ENCODE measurements at places on chromosomes 7 and 10. TPM values are rescaled to one million over a fixed set of nuclear protein-coding genes. Genes with fewer than 3 reads are reported as not detected.

GRCh38 chr7:26490640-26491624 lies 199.3 kb downstream of the SNX10 start:
- DNase-seq, result peak; percentile 70

DNA sequence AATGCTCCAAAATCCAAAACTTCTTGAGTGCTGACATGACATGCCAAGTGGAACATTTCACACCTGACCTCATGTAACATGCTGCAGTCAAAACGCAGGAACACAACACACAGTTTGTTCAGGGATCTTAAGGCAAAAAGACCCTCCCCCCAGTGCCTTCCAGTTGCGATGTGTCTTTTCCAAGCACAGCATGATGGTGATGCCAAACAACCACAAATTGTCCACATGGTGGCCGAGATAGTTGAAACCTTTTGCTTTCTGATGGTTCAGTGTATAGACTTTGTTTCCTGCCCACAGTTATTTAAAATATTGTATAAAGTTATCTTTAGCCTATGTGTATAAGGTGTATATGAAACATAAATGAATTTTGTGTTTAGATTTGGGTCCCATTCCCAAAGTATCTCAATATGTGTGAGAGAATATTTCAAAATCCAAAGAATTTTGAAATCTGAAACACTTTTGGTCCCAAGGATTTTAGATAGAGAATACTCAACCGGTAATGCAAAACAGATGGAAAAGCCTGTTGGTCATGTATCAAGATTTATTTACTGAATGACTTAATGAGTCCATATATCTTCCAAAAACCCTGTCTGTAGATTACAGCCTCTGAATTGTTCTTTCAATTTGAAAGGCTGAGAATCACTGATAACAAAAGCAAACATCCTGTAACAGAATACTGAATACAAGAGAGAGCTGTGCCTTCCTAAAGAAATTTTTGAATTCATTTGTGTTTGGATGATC lies 93.4 kb upstream of the OIT3 start:
- DNase-seq, result no peak

- DNase-seq, result no peak
Measured at GRCh38 chr10:63363951-63364350, 101.8 kb downstream of the JMJD1C start.

- DNase-seq, result no peak
Measured at GRCh38 chr7:80829527-80829926, 89.3 kb downstream of the SEMA3C start.

DNA sequence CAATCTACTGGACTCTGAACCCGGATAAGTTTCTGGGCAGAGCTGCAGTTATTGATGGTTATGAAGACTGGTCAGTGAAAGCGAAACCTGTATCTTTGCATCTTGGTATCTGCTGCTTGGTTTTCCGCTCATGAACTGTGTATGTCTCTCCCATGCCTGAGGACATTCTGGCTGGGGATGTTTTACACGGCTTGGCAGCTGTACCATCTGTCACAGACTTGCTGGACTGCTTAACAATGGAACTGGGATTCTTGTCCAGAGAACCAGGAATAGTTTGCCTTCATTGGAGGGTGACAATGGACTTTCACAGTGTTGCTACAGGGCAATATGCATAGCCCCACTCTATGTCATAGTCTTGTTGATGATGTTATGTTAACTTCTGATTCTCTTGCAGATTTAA lies 119.9 kb upstream of the TMEM106B start:
- no peak for DNase-seq

DNA sequence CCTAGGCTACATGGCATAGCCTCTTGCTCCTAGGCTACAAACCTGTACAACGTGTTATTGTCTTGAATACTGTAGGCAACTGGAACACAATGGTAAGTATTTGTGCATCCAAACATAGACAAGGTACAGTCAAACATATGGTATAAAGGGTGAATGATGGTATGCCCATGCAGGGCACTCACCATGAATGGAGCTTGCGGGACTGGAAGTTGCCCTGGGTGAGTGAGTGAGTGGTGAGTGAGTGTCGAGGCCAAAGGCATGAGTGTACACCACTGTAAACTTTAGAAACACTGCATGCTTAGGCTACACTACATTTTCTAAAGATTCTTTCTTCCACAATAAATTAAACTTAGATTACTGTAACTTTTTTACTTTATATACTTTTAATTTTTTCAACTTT lies 165.7 kb downstream of the PARD3 start:
- DNase-seq, result no peak

DNA sequence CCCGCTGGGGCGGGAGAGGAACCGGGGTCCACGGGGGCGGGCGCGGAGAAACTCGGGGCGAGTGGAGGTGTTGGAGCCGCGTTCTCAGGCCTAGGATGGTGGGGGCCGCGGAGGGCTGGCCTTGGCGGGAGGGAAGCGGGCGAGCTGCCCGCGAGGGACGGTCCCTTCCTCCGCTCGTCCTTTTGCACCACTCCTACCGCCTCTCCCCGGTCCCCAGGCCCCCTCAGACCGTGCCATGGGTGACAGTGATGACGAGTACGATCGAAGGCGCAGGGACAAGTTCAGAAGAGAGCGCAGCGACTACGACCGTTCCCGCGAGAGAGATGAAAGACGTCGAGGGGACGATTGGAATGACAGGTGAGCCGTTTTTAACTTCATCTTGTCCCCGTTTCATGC lies 451 bp downstream of the SRRT start:
- DNase-seq, result no peak

DNA sequence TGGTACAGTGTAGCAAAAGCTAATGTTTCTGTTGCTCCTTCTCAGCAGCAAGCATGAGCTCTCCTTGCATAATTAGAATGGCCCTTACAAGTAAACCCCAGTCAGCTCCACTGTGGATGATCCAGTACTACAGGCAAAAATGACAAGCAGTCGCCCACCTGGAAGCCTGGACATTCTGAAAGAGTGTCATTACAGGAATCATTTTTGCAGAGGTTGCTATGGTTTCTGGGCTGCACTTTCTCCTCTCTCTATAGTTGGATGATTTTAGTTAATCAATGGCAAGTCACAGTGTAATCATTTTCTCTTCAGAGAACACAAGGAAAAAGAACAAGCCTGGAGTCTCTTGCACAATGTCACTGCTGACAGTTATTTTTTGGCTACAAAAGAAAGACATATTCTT lies 102.9 kb upstream of the MYO3A start:
- no peak for DNase-seq

DNA sequence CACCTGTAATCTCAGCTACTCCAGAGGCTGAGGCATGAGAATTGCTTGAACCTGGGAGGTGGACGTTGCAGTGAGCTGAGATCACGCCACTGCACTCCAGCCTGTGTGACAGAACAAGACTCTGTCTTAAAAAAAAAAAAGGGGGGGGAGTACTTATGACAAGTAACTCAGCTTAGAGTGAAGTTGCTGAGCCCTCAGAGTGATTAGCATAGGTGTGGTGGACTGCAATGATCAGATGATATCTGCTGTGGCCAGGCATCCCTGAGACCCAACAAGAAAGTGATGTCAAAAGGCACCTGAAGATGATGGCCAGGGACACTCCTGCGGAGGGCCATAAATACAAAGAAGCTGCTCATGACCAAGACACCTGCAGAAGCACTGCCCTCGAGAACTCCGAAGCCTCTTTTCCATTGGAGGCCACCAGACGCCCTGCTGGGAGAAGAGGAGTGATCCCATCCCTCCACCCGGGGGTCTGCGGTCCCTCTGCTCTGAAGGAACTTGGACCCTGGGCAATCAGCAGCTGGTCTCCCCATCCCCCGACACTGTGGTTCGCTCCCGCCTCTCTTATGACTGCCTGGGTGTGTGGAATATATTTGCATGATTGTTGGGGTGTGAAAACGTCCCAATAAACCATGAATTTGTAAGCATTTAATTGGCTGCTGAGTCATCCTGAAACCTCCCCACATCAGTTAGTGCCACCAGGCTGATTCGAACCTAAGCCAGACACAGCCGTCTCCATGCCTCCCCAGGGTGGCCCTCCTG lies 46.0 kb downstream of the RASGEF1A start:
- DNase-seq, result no peak

GRCh38 chr10:113322843-113323242 lies 230.0 kb upstream of the HABP2 start:
- no peak for DNase-seq

- no peak for DNase-seq
Measured at GRCh38 chr10:21488957-21489446, 36.5 kb downstream of the SKIDA1 start.

DNA sequence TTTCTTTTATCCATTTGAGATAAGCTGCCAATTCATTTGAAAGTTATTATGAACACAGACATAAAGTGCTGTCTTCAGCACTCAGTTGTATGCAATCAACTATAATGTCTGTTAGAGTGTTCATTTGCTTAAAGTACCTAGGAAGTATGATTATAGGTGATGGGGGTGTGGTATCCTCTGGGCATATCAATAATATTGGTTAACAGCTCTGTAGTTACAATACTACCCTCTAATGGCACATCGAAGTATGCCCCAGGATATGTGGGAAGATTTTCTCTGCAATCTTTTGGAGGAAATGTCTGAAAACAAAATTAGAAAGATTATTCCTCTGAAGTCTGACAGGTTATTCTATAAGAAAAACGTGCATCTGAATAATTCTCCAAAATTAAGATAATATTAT lies 429.7 kb downstream of the ARL4A start:
- no peak for DNase-seq

- peak; percentile 38 for DNase-seq
Measured at GRCh38 chr10:18400201-18400905, 251.0 kb downstream of the NSUN6 start.

DNA sequence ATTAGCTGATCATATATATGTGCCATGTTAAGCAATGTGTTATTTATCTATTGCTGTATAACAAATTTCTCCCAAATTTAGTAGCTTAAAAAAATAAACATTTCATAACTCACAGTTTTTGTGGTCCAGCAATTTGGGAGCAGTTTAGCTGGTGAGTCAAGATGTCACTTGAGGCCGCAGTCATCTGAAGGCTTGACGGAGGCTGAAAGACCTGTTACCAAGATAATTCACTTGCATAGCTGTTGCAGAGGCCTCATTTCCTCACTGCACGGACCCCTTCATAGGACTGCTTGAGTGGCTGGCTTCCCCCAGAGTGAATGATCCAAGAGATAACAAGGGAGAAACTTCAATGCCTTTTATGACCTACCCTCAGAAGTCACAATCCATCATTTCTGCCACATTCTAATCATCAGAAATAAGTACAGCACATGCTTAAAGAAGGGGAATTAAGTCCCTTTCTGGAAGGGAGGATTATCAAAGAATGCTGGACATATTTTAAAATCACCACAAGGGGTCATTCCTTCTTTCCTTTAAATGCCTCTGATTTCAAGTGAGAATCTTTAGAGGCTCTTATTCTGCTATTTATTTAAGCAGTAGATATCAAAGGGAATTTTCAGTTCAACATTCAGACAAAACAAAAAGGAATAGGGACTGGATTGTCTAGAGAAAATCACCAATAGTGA lies 10.5 kb upstream of the SRPK2 start:
- DNase-seq, result no peak

DNA sequence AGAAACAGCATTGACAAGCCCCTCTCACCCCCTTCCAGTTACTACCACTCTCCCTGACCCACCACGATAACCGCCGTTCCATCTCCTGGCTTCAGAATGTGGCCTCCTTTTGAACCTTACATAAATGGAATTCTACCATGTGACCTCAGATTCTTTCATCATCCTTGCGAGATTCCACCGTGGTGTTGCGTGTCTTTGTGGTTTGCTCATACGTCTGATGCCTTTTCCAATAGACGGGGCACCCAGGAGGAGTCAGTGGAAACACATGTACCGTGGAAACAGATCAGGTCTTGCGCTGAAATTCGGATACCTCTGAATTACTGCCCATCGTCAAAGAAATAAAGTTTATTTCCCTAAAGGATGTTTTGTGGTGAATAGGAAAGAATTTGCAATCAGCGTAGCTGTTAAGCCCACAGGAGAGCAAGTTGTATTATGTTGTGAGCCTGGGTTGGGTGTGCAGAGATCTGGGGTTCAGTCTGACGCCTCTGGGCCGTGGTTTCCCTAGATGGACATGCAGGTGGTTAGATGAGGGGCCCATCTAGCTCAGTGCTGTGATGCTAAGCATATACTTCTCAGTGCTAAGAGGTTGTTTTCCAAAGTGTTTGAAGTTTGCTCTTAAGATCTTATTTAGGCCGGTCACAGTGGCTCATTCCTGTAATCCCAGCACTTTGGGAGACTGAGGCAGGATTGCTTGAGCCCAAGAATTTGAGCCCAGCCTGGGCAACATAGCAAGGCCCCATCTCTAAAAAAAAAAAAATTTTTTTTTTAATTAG lies 29.1 kb downstream of the GTF2IRD1 start:
- DNase-seq, result no peak

DNA sequence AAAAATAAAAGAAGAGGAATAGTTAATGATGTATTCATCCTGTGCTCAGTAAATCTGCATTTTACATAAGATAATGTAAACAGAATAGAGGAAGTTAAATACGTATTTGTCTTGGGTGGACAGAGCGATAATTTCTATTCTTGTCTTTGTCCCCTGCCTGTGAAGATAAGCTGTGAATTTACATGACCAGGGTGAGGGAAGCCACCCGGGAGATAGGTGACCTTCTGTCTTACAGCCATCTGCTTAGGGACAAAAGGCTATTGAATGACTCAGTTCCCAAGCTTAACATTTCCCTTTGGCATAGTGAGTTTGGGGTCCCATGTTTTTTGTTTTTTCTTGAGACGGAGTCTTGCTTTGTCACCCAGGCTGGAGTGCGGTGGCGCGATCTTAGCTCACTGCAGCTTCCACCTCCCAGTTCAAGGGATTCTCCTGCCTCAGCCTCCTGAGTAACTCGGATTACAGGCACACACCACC lies 88.7 kb upstream of the KCTD7 start:
- no peak for DNase-seq

GRCh38 chr10:101838416-101838970 lies 5.1 kb downstream of the KCNIP2 start:
- DNase-seq, result no peak

GRCh38 chr10:132532179-132532578 lies 5.4 kb upstream of the INPP5A start:
- DNase-seq, result no peak

- no peak for DNase-seq
Measured at GRCh38 chr10:86366902-86367151, 232 bp upstream of the GRID1 start.

The PRLHR gene
- total RNA-seq, result 4.1 TPM

The LRRC61 gene
- 11.7 TPM for total RNA-seq

The OR2F1 gene
- total RNA-seq, result not detected

The ZNF398 gene
- 25.7 TPM for total RNA-seq

The ZNF138 gene
- 65.0 TPM for total RNA-seq

The LMOD2 gene
- not detected for total RNA-seq

The TMEM236 gene
- total RNA-seq, result 0.16 TPM
